ENCODE measurements at places on chromosomes 2 and 18.

DNA sequence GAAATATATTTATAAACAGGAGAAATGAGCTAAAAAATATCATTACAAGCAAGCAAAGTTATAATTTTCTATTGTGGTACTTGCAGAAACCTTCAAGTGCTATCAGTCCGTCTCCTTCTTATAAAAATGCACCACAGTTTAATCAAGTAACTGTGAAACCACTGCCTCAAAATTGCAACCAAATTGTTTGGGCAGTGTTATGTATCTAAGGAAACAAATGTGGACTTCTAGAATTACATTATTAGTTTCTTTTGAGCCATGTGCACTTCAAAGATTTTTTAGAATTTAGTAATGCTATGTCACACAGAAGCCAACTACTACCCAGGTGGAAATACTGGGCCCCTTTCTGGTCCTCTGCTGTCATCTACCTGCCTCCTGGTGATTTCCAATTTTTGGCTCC lies 495.6 kb downstream of the NYAP2 start:
- DNase-seq = no peak

- DNase-seq = no peak
Observed at GRCh38 chr2:168797286-168797655, 5.2 kb upstream of the NOSTRIN start.

GRCh38 chr18:78330766-78331165 lies 648.9 kb upstream of the SALL3 start:
- DNase-seq = no peak

- DNase-seq = no peak
Observed at GRCh38 chr18:38241216-38241615, 675.6 kb upstream of the CELF4 start.

DNA sequence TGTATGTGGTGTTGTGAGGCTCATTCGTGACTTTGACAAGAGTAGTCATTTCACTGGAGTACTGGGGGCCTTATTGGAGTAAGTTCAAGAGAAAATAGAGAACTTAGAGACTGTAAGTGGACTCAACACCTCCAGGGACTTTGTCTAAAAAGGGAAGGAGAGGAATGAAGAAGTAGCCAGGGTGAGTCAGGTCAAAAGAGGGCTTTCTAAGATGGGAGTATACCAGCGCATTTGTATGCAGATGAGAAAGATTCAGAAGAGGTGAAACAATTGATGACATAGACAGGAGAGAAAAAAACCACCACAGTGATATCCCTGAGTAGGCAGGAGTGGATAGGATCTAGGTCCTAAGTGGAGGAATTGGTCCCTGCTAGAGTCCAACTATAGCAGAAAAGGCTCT lies 246.8 kb downstream of the IKZF2 start:
- no peak for DNase-seq

DNA sequence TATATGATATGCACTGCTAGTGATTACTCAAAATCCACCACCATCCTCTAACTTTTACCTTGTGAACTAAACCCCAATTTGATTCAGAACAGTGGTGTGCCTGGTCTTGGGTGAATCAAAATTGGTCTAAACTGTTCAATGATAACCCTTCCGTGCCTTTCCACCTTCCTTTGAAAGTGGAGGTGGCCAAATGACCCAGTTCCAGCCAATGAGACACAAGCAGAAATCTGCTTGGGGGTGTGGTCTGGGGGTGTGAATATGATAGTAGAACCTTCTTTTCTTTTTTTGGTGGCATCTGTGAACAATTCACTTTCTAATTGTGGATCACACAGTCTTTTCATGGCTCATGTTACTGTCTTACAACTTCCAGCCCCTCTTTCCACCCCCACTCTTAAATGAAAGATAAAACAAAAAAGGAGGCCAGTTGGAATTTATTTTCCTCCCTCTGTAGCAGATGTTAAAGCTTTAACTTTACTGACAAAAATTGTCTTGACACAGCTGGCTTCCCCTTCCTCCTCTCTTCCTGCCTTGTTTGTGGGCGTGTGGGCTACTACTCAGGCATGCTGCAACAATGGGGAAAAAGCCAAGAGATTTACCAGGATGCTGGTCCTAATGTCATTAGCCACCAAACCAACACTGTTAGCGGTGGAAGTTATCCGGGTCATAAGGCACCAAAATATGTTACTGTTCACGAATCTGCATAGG lies 58.8 kb upstream of the ANKRD44 start:
- DNase-seq = no peak

DNA sequence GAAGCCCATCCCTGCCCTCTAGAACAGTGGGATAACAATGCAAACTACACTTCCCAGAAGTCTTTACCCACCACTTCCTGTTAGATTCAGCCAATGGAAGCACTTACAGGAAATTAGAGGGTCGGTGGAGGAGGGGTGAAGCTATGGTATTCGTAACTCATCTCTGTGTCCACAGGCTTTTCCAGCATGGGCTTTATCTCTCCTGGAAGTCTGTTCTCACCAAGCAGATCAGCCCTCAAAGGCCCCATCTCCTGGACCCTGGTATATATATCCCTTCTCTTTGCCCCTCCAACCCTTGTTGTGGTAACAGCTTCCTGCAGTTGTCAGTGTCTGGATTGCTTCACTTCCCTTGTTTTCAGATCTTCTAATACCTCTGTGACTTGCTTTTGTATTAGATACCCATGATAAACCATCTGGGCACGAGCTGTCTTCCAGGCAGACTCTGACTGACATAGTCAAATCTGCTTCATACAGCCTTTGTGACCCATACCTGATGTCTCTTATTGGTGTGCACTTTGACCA lies 475.0 kb upstream of the POU3F3 start:
- DNase-seq = no peak

DNA sequence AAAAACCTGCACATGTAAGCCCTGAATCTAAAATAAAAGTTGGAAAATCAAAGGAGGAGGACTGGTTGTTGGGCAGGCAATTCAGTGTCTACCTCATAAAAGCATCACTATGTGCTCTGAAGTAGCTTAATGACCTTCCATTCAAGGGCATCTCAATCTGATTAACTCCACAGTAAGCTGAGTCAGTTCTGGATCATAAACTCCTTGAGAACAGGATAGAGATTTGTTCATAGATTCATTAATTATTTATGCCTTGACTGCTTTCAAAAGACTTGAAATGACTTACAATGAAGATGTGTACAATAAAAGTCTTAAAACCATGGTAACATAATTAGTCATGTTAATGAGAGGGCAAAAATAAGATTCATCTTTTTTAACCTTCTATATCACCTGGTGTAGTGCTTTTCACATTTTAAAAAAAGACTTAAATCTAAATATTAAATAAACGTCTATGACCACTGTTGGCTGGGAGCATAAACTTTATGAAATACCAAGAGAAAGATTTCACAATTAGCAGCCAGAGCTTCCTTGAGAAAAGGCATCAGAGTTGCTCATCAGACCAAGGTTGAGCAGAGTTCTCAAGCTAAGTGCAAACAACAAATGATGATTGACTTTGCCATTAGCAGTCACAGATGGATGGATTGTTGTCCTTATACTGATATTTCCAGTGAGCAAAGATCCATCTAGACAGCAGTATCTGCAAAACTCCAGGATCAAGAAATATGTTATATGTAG lies 237.3 kb upstream of the THUMPD2 start:
- DNase-seq = no peak

- no peak for DNase-seq
Observed at GRCh38 chr2:216632346-216632951, 771 bp upstream of the IGFBP2 start.

GRCh38 chr18:6449213-6449612 lies 34.5 kb upstream of the L3MBTL4 start:
- no peak for DNase-seq

GRCh38 chr2:199602271-199602895 lies 144.6 kb upstream of the SATB2 start:
- DNase-seq = no peak

DNA sequence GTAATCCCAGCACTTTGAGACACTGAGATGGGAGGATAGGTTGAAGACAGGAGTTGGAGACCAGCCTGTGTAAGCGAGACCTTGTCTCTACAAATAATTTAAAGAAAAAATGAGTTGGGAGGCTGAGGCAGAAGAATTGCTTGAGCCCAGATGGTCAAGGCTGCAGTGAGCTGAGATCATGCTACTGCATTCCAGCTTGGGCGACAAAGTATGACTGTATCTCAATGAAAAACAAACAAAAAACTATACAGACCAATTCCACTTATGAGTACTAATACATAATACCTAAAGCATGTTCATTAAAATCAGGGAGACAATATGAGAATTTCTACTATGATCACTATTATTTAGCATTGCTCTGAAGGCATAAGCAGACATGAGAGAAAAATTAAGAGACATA lies 12.6 kb downstream of the RNF149 start:
- DNase-seq = no peak

DNA sequence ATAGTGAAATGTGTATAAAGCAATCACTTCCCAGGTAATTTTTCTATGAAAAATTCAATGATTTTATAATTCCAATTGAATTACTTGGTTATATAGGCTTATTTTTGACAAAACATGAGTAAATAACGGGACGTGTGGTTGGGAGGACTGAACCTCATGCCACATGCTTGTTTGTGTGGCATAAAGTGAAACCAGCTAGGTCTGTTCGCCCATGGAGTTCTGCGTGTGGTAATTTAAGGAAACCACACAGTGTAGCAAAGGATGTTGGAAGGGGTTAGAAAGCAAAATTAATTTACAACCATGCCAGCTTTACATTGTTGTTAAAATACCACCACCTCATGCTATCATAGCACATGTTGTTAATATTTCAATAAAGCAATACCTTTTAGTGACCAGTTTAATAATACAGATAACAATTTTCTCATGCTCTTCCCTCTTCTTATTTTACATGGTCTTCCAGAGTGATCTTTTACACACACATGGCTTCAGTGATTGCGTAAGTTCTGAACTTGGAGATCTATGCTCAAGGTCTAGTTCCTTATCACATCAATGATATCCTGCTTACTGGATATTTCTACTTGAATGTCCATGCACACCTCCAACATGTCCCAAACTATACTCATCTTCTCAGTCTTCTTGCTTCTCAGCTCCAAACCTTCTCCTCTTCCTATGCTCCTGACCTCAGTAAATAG lies 156.4 kb upstream of the ITGA4 start:
- DNase-seq = no peak

- DNase-seq = no peak
Observed at GRCh38 chr2:217858519-217859491, 144.0 kb downstream of the TNS1 start.

- DNase-seq = no peak
Observed at GRCh38 chr2:180707175-180707883, 273.1 kb upstream of the UBE2E3 start.

GRCh38 chr18:62778976-62779869 lies 63.9 kb downstream of the PHLPP1 start:
- DNase-seq = no peak

- DNase-seq = no peak
Observed at GRCh38 chr2:196435189-196435588, 204.3 kb upstream of the CCDC150 start.

DNA sequence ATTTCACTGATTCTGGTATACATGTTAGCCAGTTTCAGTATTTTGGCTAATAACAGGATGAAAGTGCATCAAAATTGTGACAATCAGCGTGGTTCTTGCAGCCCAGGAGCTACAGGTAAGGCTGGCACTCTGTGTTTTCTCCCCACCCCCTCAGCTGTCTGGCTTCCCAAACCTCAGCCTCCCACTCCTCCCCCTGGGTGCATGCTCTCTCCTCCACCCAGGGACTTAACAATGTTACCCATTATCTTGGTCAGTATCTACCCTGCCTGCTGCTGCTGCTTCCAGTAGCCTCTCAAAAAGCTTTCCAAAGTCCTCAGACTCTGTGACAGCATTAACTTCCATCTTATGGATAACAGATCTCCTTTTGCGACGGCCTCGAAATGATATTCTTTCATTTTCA lies 41.0 kb downstream of the TRABD2A start:
- DNase-seq = no peak

All from activated CD4-positive, CD25-positive, alpha-beta regulatory T cell treated with anti-CD3 and anti-CD28 coated beads, Interleukin-2, amount 50 U/mL, for 16 hours (primary cell).